ENCODE measurements at places on chromosomes 5 and 9. TPM values are rescaled to one million over a fixed set of nuclear protein-coding genes. Genes with fewer than 3 reads are reported as not detected.

DNA sequence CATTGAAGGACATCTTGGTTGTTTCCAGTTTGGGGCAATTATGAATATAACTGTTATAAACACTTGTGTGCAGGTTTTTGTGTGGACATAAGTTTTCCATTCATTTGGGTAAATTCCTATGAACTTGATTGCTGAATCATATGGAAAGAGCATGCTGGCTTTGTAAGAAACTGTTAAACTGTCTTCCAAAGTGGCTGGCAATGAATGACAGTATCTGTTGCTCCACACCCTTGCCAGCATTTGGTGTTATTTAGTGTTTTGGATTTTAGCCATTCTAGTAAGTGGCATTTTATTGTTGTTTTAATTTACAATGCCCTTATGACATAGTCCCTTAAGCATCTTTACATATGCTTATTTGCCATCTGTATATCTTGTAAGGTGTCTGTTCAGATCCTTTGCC, 29.8 kb upstream of the UGT3A2 start:
- H3K4me3 ChIP-seq, result no peak overlapping the region
- no peaks in the 10 kb centered on the region for H3K4me1 ChIP-seq
- no peak overlapping the region for H3K27ac ChIP-seq
- H3K36me3 ChIP-seq, result no peaks in the 10 kb centered on the region

GRCh38 chr9:116795821-116796220, 108.7 kb downstream of the TRIM32 start:
- no peaks in the 10 kb centered on the region for H3K27me3 ChIP-seq
- H3K27ac ChIP-seq, result no peak overlapping the region
- no peaks in the 10 kb centered on the region for H3K4me1 ChIP-seq
- DNase-seq, result no peak

FYB1 gene
- total RNA-seq, result 84.2 TPM

- peak overlapping the region; percentile 56 for H3K4me3 ChIP-seq
- H3K27ac ChIP-seq, result peak overlapping the region; percentile 9
- peaks cover 35% of the 10 kb centered on the region for H3K36me3 ChIP-seq
- no peaks in the 10 kb centered on the region for H3K27me3 ChIP-seq
Measured at GRCh38 chr9:114592356-114592755, 4.8 kb downstream of the ATP6V1G1 start.

DNA sequence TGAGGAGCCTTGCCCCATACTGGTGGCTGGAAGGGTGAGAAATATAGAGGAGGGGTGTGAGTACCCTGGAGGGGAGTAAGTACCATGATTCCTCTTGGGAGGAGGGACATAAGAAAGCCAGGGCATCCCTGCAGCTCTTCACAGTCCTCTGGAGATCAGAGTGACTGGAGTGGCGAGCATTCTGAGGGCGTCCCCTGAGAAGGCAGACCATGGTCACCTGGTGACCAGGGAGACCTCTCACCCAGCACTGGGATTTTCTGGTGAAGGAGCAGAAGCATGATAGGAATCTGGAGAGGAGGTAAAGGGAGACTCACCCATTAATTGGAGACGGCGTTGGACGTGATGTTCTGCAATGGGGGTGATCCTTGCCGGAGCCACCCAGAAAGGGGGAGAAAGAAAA, 27.7 kb upstream of the GPX3 start:
- no peaks in the 10 kb centered on the region for H3K36me3 ChIP-seq
- no peaks in the 10 kb centered on the region for H3K4me1 ChIP-seq
- DNase-seq, result no peak
- no peak overlapping the region for H3K4me3 ChIP-seq
- H3K27me3 ChIP-seq, result no peaks in the 10 kb centered on the region

DNA sequence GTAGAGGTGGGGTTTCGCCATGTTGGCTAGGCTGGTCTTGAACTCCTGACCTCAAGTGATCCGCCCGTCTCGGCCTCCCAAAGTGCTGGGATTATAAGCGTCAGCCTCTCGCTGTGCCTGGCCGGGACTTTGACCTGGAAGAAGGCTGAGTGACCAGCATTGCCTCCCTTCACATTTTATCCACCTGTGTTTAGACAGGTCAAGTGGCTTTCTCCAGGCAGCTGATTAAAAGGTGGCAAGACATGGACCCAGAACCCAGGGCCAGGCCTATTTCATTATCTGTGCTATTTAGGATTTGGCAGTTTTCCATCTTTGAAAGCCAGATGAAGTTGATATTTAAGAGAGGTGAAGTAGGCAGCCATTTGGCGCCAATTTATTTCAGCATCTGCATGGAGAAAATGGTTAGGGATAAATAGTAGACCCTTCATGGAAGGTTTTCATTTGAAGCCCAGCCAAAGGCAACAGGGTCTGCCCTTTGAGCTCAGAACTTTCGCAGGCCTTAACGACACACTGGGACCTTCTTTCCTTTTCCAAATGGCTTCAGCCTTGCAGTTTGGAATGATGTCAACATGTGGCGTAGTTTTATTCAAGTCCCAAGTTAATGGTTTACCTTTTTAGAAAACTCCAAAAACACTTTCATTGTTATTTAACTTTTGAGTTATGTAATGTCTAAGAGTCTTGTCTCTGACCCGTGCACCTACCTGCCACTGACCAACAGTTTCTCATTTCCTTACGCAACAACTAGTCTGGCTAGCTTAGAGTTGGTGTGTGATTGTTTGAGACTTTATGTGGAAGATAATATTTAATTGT, 8.4 kb downstream of the DAPK1 start:
- H3K27me3 ChIP-seq, result no peaks in the 10 kb centered on the region
- DNase-seq, result no peak
- H3K36me3 ChIP-seq, result no peaks in the 10 kb centered on the region
- no peaks in the 10 kb centered on the region for H3K4me1 ChIP-seq

Data from CD8-positive, alpha-beta memory T cell (primary cell).